ENCODE measurements at places on chromosomes 16 and 17. TPM values are rescaled to one million over a fixed set of nuclear protein-coding genes. Genes with fewer than 3 reads are reported as not detected.

GRCh38 chr16:14041164-14041563 lies 30.0 kb upstream of the MRTFB start:
- no peak for DNase-seq

DNA sequence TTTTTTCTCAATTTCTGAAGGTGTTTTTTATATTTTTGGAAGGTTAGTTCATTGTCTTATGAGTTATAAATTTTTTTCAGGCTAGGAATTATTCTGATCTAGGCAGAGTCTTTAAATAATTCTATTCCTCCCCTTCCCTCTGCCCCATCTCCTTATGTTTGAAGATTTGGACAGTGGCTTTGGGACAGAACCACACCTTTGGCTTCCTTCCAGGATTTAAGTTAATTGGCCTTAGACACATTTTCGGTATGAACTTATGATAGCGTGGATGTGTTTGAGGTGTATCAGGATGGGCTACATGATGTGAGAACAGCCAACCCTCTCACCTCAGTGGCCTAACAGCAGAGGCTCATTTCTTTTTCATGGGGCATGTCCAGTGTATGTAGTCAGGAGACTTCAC lies 24.3 kb downstream of the EPN2 start:
- DNase-seq, result no peak

DNA sequence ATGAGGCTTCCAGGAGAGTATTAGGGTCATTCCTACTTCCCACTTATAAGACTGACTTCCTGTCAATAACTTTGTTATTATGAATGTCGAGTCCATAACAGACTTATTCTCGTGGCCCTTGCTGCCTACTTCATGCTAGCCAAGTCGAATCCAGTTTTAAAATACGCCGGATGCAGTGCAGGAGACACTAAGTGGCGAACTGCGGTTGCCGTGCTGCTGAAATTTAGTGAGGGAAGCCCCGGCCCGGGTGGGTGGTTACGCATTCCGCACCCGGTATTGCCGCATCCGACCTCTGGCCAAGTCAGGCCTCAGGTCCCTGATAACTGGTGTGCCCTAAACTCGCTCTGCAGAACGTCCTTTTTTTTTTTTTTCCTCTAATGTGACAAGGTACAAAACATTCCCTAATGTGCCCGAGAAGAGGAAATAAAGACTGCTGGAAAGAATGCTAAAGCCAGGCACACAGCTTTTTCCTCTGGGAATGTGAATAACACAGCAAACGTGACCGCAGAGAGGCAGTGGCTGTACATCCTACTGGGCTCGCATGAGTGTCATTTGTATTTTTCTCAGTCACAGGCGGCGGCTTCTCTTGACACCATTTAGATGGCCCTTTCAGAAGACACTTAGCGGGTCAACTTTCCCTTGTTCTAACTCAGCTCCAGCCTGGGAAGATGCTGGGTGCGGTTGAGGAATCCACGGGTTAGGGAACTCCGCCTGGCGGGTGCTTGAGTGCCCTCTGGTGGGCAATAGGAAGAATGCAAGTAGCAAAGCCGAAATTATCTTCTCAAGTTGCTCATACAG lies 7.1 kb upstream of the AKTIP start:
- DNase-seq, result peak; percentile 79

Gene ODAD4
- 0.81 TPM for polyA plus RNA-seq

DNA sequence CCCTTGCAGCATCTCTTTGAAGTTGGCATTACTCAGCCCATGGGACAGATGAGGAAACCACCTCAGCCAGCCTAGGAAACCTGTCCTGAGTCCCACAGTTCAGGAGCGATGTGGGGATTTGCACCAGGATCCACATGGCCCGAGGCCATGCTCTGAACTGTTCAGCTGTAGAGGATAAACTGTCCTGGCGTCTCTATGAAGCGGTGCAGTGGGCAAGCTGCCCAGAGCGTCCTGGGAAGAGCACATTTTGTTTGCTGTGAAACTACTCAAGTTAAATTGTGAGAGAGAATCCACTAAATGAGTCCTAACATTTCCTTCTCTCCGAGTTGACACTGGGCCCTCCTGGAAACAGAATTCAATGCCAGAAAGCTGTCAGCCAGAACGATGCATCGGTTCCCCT lies 276.6 kb upstream of the TNRC6C start:
- DNase-seq, result peak; percentile 13

Gene CLEC18A
- 0.10 TPM for polyA plus RNA-seq

DNA sequence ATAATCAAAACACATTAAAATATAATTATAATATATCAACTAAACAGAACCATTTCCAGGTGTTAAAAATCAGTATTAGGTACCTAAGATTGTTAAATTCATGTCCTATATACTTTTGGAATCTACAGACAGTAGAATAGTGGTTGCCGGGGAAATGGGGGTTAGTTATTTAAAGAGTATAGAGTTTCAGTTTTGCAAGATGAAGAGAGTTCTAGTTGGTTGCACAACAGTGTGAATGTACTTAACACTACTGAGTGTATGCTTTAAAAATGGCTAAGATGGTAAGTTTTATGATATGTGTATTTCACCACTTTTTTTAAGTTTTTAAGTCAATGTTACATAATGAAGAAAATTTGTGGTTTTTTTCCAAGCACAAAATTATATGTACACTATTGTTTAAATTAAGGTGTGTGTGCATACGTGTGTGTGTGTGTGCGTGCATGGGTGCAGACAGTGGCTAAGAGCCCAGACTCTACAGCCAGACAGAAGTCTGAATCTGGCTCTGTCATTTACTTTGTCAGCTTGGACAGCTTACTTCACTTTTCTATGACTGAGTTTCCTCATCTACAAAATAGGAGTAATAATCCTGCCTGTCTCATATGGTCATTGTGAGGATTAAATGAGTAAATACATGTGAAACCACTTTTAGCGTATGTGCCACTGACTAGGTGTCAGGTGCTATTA lies 25.3 kb upstream of the PHAF1 start:
- DNase-seq, result no peak

DNA sequence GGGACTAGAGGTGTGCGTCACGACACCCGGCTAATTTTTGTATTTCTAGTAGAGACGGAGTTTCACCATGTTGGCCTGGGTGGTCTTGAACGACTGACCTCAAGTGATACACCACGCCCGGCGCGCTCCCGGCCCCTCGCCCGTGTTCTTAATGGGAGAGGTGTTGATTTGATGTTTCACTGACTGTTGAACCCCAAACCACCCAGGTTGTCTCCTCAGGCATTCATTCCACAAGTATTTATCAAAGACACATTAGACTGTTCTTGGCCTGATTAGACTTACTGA lies 1.4 kb downstream of the CENPN start:
- DNase-seq, result no peak

GRCh38 chr17:29138971-29139691 lies 41.1 kb downstream of the MYO18A start:
- DNase-seq, result peak; percentile 47

GRCh38 chr16:49345829-49346228 lies 27.8 kb upstream of the C16orf78 start:
- DNase-seq, result peak; percentile 13

DNA sequence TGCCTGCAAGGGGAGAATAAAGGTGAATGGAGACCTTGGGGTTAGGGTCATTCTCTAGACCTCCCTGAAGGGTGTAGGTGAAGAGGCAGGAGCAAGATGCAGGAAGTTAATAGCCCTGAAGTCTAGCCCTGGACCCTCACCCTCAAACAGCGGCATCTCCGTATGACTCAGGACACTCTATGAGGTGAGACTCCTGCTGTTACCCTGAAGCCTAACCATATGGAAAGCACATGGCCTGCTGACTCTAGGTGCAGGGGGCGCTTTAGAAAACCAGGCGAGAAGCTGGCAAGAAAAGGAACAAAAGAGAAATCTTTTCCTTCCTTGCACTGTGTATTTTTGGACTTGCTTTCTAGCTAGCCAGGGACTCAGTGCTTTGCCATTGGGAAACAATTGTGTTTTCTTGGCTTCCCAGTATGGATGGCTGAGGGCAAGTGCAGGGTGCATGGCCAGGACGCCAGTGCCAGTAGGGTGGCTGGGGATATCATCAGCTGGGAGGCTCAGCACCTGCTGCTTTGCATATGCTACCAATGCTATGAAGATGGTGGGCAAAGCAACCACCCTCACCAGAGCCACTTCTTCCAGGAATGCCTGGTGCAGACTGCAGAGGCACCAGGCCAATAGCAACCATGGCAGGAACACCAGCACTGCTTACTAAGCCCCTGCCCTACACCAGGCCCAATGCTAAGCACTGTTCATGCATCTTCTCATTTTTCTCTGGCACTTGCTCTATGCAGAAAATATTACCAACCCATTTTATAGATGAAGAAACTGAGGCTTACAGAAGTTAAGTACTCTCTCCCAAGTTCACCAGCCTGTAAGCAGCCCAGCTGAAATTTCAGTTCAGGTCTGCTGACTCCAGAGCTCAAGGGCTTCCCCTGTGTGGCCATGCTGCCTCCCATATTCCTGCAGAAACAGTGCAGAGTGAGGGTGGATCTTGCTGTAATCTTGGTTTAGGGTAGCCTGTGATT lies 425.1 kb downstream of the SLC39A11 start:
- DNase-seq, result no peak

GRCh38 chr17:30381340-30381659 lies 2.6 kb downstream of the CPD start:
- no peak for DNase-seq

GRCh38 chr16:56193951-56194726 lies 2.9 kb downstream of the GNAO1 start:
- peak; percentile 56 for DNase-seq

Gene TMC8
- not detected for polyA plus RNA-seq

Gene LRRC75A
- polyA plus RNA-seq, result 0.54 TPM

Gene MT1G
- polyA plus RNA-seq, result 4.4 TPM

Gene NT5C3B
- polyA plus RNA-seq, result 69.6 TPM

DNA sequence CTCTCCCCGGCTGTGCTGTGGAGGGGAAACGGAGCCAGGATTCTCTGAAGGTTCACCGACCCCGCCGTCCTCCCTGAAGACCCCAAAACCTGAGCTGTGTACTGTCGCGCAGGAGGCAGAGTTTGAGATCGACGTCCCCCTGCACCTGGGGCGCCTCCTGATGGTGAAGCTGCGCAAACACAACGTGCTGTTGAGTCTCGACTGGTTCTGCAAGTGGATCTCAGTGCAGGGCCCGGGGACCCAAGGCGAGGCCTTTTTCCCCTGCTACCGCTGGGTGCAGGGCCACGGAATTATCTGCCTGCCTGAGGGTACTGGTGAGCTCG lies 62.6 kb upstream of the TEKT1 start:
- DNase-seq, result peak; percentile 45

DNA sequence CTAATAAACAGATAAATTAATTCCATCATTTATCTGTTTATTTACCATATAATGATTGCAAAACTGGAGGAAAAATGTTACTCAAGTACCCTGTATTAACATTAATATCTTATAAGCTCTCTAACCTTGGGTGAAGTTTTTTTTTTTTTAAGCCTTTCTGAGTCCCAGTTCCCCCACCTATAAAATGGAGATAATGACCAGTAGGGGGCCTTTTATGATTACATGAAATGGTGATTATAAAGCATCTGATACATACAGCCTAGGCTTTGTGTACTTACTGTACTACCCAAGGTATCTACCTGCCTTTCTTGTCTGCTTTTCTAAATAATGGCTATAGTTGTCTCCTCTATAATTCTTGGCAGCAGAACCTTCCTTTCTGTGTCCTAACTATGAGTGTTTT lies 22.6 kb downstream of the LRRC36 start:
- DNase-seq, result peak; percentile 60

GRCh38 chr17:43550754-43551153 lies 4.6 kb upstream of the ETV4 start:
- no peak for DNase-seq

Gene CSH1
- polyA plus RNA-seq, result not detected

DNA sequence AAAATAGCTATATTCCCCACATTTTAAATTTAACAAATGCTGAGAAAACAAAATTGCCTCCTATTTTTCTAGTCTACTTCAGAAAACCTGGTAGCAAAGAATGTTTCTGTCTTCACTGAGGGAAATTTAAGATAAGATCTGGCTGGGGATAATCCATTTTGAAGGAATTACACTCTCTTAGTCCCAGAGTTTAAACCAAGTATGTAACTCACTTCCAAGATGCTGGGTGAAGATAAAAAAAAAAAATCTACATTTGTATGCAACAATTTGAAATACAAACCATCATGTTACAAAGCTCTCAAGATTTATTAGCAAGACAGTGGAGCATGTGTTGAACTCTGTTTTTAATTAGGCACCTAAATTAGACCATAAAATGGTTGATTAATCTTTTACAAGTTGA lies 5.7 kb downstream of the HS3ST3B1 start:
- peak; percentile 26 for DNase-seq

Gene SLC9A5
- polyA plus RNA-seq, result 2.5 TPM

GRCh38 chr17:75771334-75772281 lies 6.6 kb upstream of the GALK1 start:
- DNase-seq, result no peak

Gene C1QTNF8
- polyA plus RNA-seq, result not detected

GRCh38 chr17:9371019-9371418 lies 204.6 kb downstream of the STX8 start:
- DNase-seq, result peak; percentile 96

DNA sequence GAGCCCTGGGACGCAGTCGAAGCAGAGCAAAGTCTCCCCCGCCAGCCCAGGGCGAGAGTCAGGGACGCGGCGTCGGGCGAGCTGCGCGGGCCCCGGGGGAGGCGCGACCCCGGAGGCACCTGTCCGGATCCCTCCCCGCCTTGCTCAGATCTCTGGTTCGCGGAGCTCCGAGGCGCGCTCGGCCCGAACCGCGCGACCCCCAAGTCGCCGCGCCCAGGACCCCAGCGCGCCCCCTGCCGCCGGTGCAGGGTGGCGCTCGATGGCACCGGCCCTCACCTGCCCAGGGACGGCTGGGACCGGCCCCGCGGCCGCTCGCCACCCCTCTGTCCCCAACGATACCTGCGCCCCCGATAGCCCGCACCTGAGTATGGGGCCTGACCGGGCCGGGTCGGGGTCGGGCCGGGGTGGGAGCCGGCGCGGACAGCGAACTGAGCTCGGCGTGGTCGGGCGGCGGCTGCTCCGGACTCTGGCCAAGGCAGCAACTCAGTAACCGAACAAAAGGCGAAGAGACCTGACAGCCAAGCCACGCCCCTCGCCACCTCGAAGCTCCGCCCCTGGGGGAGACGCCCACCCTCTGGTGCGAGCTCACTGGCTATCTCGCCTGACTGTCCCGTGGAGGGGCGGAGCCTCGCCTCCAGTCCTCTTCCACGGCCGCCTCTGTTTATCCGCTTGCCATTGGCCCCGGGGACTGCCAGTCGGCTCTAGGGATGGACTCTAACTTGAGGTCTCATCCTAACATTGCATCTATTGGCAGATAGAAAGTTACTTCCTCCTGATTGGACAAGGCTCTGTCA lies at the start of gene JUP:
Gene JUP (minus strand): TSS at position 485 of the 794 bp plus-strand sequence. CDS start 14,857 bp downstream, outside the sequence.
- peak; percentile 96 for DNase-seq

GRCh38 chr16:19843371-19843770 lies 41.3 kb downstream of the GPRC5B start:
- DNase-seq, result peak; percentile 18

- DNase-seq, result peak; percentile 84
Measured at GRCh38 chr16:89711601-89712273, 9.0 kb downstream of the VPS9D1 start.

GRCh38 chr17:81080019-81080418 lies 45.1 kb downstream of the BAIAP2 start:
- no peak for DNase-seq

Gene EVPLL
- not detected for polyA plus RNA-seq

Gene ADAM11
- polyA plus RNA-seq, result 0.09 TPM
